Activated CD4-positive, alpha-beta T cell treated with anti-CD3 and anti-CD28 coated beads for 48 hours (primary cell): ENCODE measurements at places on chromosomes 7 and 10.

DNA sequence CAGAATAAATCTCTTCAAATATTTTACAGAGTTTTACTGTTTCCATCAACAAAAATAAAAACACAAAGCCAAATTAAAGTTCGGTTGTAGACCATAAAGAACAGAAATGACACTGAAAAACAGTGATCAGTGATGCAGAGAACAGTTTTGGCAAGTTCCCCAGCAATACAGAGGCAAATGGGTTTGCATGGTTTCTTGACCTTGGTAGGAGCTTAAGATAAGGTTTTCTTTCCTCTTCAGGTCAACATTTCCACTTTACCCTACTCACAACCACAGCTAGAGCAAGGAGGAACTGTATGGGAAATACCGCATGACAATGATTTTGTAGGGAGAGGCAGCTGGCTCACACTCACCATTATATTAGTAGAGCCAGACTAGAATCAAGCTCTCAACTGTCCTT is 199.5 kb downstream of the SH2D4B start:
- DNase-seq: no peak

GRCh38 chr7:84492098-84493034 is 297.8 kb upstream of the SEMA3A start:
- DNase-seq: no peak

DNA sequence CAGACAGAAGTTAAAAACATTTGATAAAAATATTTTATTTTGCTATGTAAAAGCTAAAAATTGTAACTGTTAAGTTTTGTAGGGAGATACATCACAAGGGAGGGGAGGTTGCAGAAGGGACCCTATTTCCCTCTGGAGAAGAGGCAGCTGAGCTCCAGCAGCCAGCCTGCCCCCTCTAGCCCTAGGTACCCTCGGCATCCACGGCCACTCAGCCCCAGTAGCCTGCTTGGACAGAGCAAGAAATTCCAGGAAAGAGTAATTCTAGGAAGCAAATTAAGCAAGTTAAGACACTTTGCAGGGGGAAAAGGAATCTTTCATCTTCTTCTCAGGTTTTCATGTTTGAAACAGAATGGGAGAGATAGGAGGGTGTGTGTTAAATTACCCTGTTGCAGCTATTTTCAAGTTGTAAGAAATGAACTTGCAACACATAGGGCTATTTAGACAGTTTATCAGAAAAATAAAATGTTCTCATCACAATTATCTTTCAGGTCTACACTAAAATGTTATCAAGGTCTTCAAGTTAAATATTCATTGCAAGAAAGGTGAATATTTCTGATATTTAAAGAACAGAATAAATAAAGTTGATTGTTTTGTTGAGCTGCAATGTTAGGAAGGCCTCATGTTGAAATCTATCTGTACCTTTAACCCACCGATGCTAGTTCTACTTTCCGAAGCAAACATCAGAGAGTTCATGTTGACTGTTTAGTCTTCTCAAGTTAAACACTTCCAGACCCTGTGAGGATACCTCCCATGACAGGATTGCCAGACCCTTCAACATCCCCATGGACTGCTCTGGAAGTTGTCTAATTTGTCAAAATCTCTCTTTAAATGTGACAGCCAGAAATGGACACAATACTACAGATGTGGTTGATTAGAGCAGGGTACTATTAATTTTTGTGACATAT is 5.5 kb downstream of the SGCE start:
- DNase-seq: no peak

GRCh38 chr10:26804418-26805393 is 56.1 kb downstream of the ABI1 start:
- DNase-seq: no peak

GRCh38 chr10:59033622-59034021 is 142.8 kb upstream of the PHYHIPL start:
- DNase-seq: no peak

DNA sequence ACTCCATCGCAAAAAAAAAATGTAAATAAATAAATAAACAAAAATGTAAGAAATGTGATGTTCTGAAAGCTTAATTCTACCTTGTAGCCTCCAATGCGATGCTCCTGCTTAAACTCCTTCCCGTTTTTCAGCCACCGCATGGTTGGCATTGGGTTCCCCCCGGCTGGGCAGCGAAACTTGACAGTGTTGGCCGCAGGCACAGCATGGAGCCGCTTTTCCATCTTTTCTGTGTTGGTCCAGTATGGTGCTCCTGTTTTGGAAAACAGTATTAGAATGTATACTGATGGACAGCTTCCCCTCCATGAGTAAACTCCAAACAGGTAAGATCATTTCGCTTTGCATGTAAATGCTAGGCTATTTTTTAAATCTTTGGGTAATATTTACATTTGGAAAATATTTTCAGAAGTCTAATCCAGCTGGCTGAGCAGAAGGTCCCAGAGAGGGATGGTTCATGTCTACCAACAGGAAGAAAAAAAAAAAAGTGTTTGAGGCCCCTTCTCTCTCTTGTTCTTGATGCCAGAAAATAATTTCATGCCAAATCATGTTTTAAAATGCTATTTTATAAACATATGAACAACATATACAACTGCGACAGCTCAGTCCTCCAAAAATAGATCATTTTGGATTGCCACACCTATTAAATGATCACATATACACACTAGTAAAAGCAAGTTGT is 46.9 kb downstream of the FGFR2 start:
- DNase-seq: no peak

GRCh38 chr7:156115582-156115981 is 303.3 kb upstream of the SHH start:
- DNase-seq: no peak

DNA sequence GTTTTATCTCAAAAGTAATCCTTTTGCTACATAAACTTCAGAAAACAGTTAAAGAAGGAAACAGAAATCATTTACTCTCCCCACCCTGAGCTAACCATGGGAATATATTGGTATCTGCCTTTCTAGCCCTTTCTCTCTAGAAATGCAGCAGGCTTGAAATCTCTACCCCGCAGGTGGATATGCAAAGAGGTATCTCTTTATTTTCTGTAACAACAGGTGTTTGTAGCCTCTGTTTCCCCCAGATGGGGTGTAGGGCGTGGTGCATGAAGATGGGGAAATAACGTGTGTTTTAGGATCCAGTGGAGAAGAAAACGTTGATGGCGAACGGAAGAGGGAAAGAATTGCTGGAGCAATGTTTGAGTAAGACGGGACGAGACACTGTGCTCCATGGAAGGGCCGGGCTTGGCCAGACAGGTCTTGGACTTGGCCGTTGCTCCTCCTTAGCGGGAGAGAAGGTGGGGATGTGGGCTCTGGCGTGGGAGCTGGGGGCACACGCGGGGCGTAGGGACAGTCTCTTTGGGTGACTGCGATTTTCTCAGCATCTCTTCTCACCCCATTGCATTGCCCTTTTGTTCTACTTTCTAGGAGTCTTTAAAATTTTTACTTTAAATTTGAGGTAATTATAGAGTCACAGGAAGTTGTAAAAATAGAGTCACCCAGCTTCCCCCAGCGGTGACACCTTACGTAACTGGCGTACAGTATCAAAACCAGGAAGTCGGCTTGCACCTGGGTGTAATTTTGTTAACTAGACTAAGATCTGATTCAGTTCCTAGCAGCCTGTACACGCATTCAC is 82.9 kb downstream of the ELFN1 start:
- no peak for DNase-seq

- DNase-seq: no peak
Observed at GRCh38 chr7:139232377-139232717, 1.3 kb downstream of the UBN2 start.

DNA sequence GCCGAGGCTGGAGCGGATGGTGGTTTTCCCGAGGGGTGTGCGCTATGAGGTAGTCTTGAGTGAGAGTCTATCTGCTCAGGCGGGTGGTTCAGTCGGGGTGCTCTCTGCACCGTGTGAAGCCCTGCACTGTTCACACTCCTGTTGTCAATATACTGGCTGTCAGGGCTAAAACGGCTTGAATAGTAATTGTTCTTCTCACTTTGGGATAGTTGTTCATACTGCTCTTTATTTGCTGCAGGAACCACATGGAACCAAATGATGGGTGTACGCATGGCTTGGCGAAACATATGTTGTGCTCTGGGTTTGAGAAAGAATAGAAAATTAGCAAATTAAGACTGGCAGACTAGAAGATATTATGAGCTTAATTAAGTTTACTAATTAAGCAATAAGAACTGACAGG is 432.5 kb downstream of the PARD3 start:
- no peak for DNase-seq

DNA sequence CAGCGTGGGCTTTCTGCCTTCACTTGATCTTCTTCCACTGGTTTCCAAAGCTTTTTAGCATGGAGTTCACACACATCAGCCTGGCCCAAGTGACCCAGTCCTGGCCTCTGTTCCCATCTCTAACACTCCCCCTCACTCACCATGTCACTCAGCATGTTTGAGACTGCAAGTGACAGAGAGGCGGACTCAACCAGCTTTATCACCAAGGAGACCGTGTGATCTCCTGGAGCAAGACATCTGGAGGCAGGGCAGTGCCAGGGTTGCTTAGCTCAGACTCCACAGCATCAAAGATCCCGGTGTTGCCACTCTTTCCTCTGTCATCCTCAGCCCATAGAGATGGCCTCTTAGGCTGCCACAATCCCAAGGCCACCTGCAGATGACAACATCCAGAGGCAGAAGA is 39.4 kb downstream of the FAM241B start:
- no peak for DNase-seq

DNA sequence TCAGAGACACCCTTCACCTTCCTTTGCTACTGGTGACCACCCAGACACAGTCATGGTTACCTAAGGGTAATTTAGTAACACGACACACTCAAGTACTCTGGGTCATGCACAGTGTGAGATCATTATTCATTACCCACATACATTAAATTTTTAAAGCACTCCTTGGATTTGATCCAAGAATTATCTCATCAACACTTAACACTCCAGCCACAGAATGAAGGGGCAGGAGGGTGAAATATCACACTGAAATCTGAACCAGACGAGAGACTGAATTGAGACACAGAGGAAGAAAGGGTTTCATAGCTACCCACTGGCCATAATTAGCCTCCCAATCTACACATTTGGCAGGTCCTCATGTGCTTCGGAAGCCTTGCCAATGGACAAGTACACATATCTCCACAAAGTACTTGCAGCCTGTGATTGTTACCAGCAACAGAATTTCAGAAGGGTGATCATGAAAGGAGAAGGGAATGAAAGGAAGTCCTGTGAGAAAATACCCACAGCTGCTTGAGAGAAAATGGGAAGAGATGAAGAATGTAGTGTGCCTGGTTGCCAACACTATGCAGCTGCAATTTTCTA is 189.3 kb downstream of the POLR1F start:
- no peak for DNase-seq

DNA sequence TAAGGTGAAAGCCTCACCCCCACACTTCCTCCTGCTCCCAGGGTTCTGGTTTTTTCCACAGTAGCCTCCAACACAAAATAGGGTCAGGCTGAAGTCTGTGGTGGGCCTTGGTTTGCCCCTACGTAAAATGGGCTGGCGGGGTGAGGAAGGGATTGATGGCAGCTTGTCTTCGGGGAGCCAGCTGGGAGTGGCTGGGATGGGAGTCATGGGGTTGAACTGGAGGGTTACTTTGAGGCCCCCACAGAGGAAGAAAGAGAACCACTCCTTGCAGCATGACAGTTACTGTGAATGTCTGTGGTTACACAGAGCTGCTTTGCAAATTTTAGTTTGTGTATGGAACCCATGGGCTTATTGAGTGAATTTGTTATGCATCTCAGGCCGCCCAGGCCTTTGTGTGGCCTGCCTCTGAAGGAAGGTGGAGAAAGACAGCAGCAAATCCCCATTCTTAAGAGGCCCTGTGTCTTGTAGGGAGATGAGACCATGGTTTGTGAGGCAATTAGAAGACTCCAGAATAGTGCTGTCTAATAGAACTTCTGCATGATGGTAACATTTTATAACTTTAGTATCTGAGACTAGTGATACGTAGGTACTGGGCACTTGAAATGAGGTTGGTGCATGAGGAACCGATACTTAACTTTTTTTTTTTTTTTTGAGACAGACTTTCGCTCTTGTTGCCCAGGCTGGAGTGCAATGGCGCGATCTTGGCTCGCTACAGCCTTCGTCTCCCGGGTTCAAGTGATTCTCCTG is 8.1 kb downstream of the TRIM8 start:
- DNase-seq: no peak

- no peak for DNase-seq
Observed at GRCh38 chr10:35554036-35554435, 51.1 kb upstream of the GJD4 start.

DNA sequence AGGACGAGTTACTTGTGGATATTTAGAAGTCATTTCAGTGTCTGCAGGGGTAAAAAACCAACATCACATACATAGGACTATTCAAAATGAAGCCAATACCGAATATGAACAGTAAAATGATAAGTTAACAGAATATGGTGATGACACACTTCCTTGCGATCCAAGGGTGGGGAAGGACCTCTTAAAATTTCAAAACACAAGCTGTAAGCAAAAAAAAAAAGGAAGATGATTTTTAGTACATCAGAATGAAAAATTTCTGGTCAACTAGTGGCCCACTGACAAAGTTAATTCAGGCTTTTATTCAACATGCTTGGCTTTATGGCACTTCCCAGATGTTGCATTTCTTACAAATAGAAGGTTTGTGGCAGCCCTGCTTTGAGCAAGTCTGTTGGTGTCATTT is 19.0 kb upstream of the GALNTL5 start:
- no peak for DNase-seq

DNA sequence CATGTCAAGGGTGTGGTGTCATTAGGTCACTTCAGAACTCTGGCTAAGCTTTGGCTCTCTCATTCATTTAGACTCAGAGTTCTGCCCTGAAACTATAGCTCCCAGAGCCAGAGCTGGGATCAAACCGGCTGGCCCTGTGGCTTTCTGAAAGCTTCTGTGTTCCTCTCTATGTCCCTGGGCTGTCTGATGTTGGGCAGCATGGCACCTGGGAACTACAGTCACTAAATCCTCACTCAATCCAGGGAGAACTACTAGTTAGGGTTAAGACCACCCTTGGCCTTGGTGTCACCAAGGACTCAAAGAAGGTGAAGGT is 13.2 kb downstream of the ATG9B start:
- no peak for DNase-seq

DNA sequence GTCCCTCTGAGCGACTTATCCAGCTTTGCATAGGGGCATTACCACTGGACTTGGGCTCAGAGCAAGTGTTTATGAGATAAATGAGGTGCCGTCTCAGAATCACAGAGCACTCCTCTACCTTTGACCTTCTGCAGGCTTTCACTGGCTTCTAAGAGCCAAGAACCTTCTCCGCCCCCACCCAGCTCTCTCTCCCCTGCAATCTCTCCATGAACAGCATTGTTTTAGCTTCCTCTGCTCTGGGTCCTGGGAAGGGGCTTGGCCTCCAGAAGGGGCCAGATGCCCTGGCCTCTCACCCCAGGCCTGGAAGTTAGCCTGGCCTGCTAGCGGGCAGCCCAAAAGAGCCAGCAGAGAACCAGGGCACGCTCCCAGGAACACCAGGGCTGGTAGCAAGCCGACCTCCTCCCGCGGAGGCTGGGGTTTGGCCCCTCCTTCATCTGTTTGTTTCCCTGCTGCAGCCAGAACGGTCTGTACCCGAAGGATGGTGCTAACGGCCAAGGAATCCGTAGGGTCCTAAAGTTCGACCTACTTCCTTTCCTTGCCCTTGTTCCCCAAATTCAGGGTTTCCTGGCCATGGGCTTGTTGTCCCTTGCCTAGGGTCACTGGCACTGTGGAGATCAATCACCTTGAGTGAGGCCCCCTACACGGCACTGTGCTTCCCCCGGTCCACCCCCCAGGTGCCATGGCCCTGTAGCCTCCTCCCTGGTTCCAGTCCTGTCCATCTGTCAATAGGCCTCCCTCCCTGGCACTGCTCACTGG is 18.7 kb upstream of the DDIT4 start:
- peak; percentile 59 for DNase-seq
